ENCODE measurements at places on chromosomes 11 and 22. TPM values are rescaled to one million over a fixed set of nuclear protein-coding genes. Genes with fewer than 3 reads are reported as not detected.

- H3K4me3 ChIP-seq = no peak overlapping the region
- no peaks in the 10 kb centered on the region for H3K36me3 ChIP-seq
Measured at GRCh38 chr11:11806586-11806985, 35.2 kb upstream of the USP47 start.

GRCh38 chr22:39317775-39318506 is 1.5 kb downstream of the RPL3 start:
- peaks cover 56% of the 10 kb centered on the region for H3K4me1 ChIP-seq
- peak overlapping the region; percentile 92 for H3K27ac ChIP-seq
- H3K4me3 ChIP-seq = peak overlapping the region; percentile 99
- no peaks in the 10 kb centered on the region for H3K27me3 ChIP-seq
- peaks cover 62% of the 10 kb centered on the region for H3K36me3 ChIP-seq

DNA sequence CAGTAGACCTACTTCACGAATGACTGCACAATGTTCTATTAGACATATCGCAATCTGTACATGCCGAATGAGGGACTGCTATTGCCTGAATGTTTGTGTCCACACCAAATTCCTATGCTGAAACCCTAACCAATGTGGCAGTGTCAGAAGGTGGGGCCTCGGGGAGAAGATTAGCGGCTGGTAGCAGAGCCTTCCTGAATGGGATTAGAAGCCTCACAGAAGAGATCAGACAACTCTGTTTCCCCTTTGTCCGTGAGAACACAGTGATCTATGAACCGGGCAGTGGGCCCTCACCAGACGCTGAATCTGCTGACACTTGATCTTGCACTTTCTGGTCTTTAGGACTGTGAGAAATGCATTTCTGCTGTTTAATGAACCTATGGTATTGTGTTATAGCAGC is 33.1 kb downstream of the LRFN4 start:
- peaks cover 15% of the 10 kb centered on the region for H3K4me1 ChIP-seq
- no peaks in the 10 kb centered on the region for H3K36me3 ChIP-seq
- no peak overlapping the region for H3K4me3 ChIP-seq
- DNase-seq = no peak
- peaks cover 16% of the 10 kb centered on the region for H3K27me3 ChIP-seq

GRCh38 chr11:28965819-28966218 is 857.6 kb downstream of the METTL15 start:
- no peaks in the 10 kb centered on the region for H3K4me1 ChIP-seq
- no peaks in the 10 kb centered on the region for H3K27me3 ChIP-seq
- no peaks in the 10 kb centered on the region for H3K36me3 ChIP-seq
- no peak for DNase-seq

DNA sequence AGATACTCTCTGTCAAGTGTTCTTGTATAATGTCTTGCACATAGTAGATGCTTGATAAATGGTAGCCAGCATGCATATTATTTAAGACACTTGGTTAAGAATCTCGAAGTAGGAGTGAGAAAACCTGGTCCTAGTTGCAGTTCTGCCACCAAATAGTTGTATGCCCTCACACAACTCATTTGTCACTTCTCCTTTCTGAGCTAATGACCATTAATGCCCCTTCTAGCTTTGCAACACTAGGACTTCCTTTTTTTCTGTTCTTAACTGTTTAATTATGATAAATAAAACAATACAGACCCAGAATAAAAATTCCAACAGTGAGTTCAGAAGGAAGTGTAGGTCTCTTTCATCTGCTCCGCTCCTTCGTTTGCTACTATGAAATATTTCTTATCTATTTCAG is 453.6 kb downstream of the TMEM135 start:
- no peak overlapping the region for H3K27ac ChIP-seq
- H3K36me3 ChIP-seq = no peaks in the 10 kb centered on the region
- H3K4me1 ChIP-seq = no peaks in the 10 kb centered on the region
- DNase-seq = no peak
- H3K4me3 ChIP-seq = no peak overlapping the region

GRCh38 chr11:1287928-1288327 is 21.5 kb downstream of the TOLLIP start:
- peaks cover 4% of the 10 kb centered on the region for H3K36me3 ChIP-seq
- no peak overlapping the region for H3K27ac ChIP-seq
- no peaks in the 10 kb centered on the region for H3K27me3 ChIP-seq
- H3K4me3 ChIP-seq = no peak overlapping the region
- H3K4me1 ChIP-seq = no peaks in the 10 kb centered on the region

GRCh38 chr11:122287401-122287800 is 171.4 kb upstream of the BLID start:
- H3K27me3 ChIP-seq = no peaks in the 10 kb centered on the region
- no peak overlapping the region for H3K27ac ChIP-seq
- no peak overlapping the region for H3K4me3 ChIP-seq
- H3K4me1 ChIP-seq = no peaks in the 10 kb centered on the region
- no peak for DNase-seq
- no peaks in the 10 kb centered on the region for H3K36me3 ChIP-seq

DNA sequence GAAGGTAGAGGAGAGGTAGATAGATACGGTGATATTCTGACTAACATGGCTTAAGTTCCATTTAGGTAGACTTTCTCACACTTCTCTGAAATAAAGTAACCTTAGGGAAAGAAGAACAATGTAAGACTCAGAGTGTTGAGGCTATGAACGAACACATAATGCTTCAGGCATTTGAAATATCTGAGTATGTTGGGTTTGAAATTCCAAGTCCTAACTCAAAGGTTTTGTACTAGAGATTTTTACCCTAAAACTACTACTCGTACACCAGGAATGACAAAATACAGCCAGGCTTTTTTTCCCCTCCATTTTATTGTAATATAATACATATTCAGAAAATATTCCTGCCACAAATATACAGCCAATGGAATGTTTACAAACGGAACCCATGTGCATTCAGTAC is 592.6 kb downstream of the ETS1 start:
- DNase-seq = no peak
- H3K36me3 ChIP-seq = no peaks in the 10 kb centered on the region
- H3K27ac ChIP-seq = no peak overlapping the region
- no peaks in the 10 kb centered on the region for H3K4me1 ChIP-seq
- no peak overlapping the region for H3K4me3 ChIP-seq

GRCh38 chr22:17065433-17065832 is 19.4 kb upstream of the IL17RA start:
- no peaks in the 10 kb centered on the region for H3K36me3 ChIP-seq
- H3K27me3 ChIP-seq = peaks cover 12% of the 10 kb centered on the region
- no peaks in the 10 kb centered on the region for H3K4me1 ChIP-seq
- no peak overlapping the region for H3K27ac ChIP-seq
- no peak for DNase-seq
- no peak overlapping the region for H3K4me3 ChIP-seq

- H3K27ac ChIP-seq = peak overlapping the region; percentile 15
- no peaks in the 10 kb centered on the region for H3K4me1 ChIP-seq
- H3K36me3 ChIP-seq = peaks cover 56% of the 10 kb centered on the region
- H3K4me3 ChIP-seq = no peak overlapping the region
- DNase-seq = no peak
- no peaks in the 10 kb centered on the region for H3K27me3 ChIP-seq
Measured at GRCh38 chr11:61841636-61842527, 13.8 kb downstream of the FADS2 start.

GRCh38 chr11:5348551-5349194 is 2.6 kb upstream of the OR51B6 start:
- H3K27ac ChIP-seq = no peak overlapping the region
- H3K4me3 ChIP-seq = no peak overlapping the region
- H3K36me3 ChIP-seq = no peaks in the 10 kb centered on the region
- no peak for DNase-seq

- peaks cover 2% of the 10 kb centered on the region for H3K4me1 ChIP-seq
- no peak for DNase-seq
- no peaks in the 10 kb centered on the region for H3K27me3 ChIP-seq
- H3K36me3 ChIP-seq = peaks cover 4% of the 10 kb centered on the region
- no peak overlapping the region for H3K27ac ChIP-seq
Measured at GRCh38 chr11:529728-530411, 5.5 kb downstream of the HRAS start.

- H3K27ac ChIP-seq = no peak overlapping the region
- H3K4me1 ChIP-seq = peaks cover 12% of the 10 kb centered on the region
- H3K4me3 ChIP-seq = peak overlapping the region; percentile 43
- H3K27me3 ChIP-seq = peaks cover 81% of the 10 kb centered on the region
- no peaks in the 10 kb centered on the region for H3K36me3 ChIP-seq
Measured at GRCh38 chr22:19766511-19767426, 6.2 kb downstream of the TBX1 start.

- H3K4me1 ChIP-seq = peaks cover 36% of the 10 kb centered on the region
- DNase-seq = no peak
- H3K36me3 ChIP-seq = no peaks in the 10 kb centered on the region
- H3K27ac ChIP-seq = no peak overlapping the region
Measured at GRCh38 chr11:67364783-67365722, 8.3 kb downstream of the CLCF1 start.

DNA sequence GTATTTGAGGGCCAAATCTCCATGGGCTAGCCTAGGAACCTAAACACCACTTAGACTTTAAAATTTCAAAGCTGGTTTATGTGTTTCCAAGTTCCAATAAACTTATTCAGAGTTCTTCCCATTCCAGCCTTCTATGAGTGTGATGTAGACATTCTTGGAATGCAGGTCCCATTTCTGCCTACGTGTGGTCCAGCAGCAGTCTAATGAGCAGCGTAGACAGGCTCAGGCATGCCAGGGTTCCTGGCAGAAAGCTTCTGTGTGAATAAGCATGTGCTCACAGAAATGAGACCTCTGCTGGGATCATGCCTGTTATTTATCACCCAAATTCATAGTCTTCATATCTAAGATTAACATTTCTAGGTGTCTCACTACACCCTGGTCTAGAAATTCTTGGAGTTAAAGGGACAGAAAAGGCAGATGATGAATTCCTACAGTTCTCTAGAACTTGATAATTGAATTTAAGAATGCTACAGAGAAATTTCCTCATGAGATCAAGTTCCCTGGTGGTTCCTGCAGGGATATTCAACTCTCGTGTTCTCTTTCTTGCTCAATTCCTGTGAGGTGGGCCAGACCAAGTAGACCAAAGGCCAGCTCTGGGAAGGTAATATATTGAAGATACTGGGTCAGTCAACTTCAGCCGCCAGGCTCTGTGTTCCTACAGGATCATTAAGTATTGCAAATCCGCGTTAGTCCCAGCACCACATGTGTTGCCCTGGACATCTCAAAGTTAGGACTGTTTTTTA is 17.6 kb downstream of the RNF185 start:
- no peak overlapping the region for H3K4me3 ChIP-seq
- H3K27ac ChIP-seq = no peak overlapping the region
- no peaks in the 10 kb centered on the region for H3K27me3 ChIP-seq
- DNase-seq = no peak
- H3K4me1 ChIP-seq = peaks cover 13% of the 10 kb centered on the region

DNA sequence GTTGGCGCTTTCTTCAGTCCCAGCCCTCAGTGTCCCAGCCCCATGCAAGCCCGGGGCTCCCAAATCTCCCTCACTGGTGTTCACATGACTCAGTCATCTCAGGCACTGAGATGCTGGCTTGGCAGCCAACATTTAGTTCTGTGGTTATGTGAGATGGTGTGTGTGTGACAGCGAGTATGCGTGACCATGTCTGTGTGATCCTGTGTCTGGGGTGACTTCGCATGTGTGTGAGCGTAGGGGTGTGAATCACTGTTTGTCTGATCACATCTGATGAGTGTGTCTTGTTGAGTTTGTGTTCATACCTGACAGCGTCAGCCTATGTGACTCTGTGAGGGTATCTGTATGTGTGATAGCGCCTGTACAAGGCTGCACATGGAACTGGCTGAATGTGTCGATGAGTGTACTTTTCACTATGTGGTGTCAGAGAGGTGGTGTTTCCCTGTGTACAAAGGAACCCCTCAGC is 16.2 kb downstream of the CREB3L1 start:
- no peak overlapping the region for H3K4me3 ChIP-seq
- H3K36me3 ChIP-seq = no peaks in the 10 kb centered on the region
- no peak for DNase-seq
- peaks cover 9% of the 10 kb centered on the region for H3K4me1 ChIP-seq
- H3K27ac ChIP-seq = no peak overlapping the region
- peaks cover 50% of the 10 kb centered on the region for H3K27me3 ChIP-seq

- no peaks in the 10 kb centered on the region for H3K27me3 ChIP-seq
- no peak for DNase-seq
- H3K4me3 ChIP-seq = no peak overlapping the region
- no peaks in the 10 kb centered on the region for H3K36me3 ChIP-seq
- H3K4me1 ChIP-seq = no peaks in the 10 kb centered on the region
Measured at GRCh38 chr11:80462211-80462610, 1021.4 kb upstream of the TENM4 start.

DNA sequence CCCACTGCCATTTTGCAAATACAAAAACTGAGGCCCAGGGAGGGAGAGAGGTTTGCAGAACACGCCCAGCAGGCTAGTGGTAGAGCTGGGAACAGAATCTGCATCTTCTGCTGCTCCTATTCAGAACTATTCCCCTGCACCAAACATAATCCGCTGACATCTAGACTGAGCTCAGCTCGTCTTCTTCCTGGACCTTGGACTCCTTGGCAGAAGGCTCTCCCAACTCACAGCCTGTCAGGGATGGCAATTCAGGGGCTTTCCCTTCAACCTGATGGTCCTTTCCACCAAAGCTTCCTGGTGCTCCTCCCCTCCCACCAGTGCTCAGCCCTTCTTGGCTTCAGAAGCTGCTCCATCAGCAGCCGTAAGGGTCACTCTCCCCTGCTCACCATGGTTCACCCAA is 9.5 kb upstream of the NPAS4 start:
- peaks cover 3% of the 10 kb centered on the region for H3K4me1 ChIP-seq
- H3K27me3 ChIP-seq = peaks cover 37% of the 10 kb centered on the region
- no peak overlapping the region for H3K4me3 ChIP-seq
- H3K36me3 ChIP-seq = no peaks in the 10 kb centered on the region
- no peak overlapping the region for H3K27ac ChIP-seq

GRCh38 chr11:63242089-63242781 is 1.2 kb downstream of the SLC22A25 start:
- H3K4me1 ChIP-seq = no peaks in the 10 kb centered on the region
- no peak for DNase-seq

- H3K27me3 ChIP-seq = no peaks in the 10 kb centered on the region
- DNase-seq = no peak
- no peak overlapping the region for H3K4me3 ChIP-seq
- H3K36me3 ChIP-seq = no peaks in the 10 kb centered on the region
- no peak overlapping the region for H3K27ac ChIP-seq
- no peaks in the 10 kb centered on the region for H3K4me1 ChIP-seq
Measured at GRCh38 chr11:22510010-22510409, 115.6 kb downstream of the FANCF start.

DNA sequence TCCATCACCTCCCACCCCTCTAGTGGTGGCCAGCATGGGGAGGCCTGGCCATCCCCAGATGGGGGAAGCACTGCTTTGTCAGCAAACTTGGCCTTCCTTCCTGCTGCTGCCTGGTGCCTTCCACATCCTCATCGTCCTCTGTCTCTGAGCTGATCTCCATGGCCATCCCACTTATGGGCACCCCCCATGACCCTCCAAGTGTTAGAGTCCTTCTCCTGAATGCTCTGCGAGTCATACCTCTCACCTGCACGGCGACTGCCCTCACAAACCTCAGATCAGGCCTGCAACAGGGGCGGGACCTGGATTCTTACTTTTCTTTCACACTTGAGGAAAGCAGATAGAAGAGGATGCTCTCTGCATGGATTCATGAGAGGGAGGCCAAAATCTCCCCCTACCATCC is 24.0 kb downstream of the POU2AF1 start:
- DNase-seq = no peak

DDI1 gene
- not detected for total RNA-seq

KIF18A gene
- 26.6 TPM for total RNA-seq

SHANK3 gene
- total RNA-seq = not detected

KMT5B gene
- total RNA-seq = 20.3 TPM

F2 gene
- not detected for total RNA-seq

MB gene
- total RNA-seq = not detected

ARHGAP8 gene
- 1.1 TPM for total RNA-seq

SCGB1A1 gene
- total RNA-seq = not detected

HEPHL1 gene
- total RNA-seq = not detected

KDELR3 gene
- 0.23 TPM for total RNA-seq

TMEM132A gene
- 0.52 TPM for total RNA-seq

SOX10 gene
- not detected for total RNA-seq
